Stimulated activated CD8-positive, alpha-beta memory T cell treated with anti-CD3 and anti-CD28 coated beads, Interleukin-7, amount 100 ng/mL, for 1 hour (primary cell): ENCODE measurements at places on chromosomes 7 and 10.

DNA sequence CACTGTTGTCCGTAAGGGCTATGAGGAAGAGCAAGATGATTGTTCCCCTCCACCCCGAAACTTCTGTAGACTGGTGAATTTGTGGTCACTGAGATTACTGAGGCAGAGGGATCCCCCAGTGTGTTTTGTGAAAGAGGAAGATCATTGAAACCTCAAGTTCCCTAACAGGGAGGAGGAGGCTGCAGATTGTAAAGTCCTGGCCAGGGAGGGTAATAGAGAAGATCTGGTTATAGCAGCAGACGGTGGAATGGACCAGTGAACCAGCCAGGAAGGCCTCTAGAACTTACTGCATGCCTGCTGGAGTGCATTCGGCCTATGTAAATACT is 31.1 kb downstream of the LMTK2 start:
- no peak for DNase-seq

DNA sequence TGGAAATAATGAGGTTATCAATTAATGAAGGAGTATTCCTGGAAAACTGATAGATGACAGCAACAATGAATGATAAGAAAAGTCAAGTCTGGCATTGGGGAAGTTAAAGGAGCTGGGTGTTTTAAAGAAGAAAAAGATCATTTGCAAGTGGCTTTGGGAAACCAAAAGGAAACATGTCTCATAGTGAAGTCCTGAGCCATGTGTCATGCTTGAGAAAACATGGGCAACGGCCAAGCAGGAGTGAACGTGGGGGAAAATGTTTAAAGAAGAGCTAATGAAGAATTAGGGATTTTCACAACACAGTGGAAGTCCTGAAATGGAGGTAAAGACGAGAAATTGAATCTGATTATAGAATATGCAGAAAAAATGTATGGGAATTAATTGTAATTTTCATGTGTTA is 1383.2 kb upstream of the CELF2 start:
- DNase-seq = no peak

DNA sequence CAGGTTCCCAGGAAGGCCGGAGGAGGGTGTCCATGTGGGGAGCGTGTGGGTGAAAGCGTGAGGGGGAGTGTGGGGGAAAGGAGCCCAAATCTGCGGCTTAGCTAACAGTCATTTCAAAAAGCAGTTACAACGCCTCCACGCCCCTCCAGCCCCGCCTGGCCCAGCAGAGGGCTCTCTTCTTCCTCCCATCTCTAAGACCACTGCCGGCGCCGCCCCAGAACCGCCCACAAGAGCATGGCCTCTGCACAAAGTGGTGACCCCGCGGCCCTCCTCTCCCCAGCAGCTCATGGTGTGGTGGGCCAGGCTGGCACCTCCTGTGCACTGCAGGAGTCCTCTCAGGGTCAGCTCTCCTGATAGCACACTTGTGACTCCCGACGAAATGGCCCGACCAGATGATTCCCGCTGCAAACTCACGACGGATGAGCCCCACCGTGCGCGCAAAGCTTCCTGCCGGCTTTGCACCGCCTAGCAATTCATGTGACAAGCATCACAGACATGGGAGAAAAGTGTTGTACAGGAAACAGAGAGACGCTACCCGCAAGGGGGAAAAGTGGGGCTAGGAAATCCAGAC is 12.4 kb upstream of the HUS1 start:
- DNase-seq = peak; percentile 76

DNA sequence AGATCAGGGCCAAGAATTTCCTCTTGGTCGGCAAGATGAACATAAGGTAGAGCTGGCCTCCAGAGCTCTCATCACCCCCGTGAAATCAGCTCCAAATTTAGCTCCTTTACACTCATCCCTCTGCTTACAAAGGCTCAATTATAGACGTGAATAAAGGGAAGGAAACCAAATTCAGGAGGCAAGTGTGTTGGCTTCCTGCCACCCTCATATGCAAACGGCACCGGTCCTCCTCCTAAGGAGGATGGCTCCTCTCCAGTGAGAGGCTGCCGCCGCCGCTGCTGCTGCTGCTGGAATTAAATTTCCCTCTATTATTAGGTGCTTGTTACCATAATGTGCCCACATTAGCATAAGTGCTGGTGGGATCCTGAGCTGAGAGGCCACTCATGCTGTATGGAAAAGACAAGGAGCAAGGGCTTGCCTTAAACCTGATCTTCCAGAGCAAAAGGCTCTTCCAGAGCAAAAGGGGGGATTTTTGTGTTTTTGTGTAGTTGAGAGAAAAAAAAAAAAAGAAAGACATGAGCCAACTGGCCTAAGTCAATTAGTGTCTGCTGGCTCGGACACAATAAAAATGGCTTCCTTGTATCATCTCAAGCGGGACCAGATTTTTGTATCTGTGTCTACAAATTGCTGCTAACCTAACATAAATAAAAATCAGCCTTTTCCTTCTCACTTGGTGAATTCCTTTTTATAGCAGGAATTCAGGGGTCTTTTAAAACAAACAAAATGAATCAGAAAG is 68.4 kb downstream of the CDHR3 start:
- DNase-seq = no peak

DNA sequence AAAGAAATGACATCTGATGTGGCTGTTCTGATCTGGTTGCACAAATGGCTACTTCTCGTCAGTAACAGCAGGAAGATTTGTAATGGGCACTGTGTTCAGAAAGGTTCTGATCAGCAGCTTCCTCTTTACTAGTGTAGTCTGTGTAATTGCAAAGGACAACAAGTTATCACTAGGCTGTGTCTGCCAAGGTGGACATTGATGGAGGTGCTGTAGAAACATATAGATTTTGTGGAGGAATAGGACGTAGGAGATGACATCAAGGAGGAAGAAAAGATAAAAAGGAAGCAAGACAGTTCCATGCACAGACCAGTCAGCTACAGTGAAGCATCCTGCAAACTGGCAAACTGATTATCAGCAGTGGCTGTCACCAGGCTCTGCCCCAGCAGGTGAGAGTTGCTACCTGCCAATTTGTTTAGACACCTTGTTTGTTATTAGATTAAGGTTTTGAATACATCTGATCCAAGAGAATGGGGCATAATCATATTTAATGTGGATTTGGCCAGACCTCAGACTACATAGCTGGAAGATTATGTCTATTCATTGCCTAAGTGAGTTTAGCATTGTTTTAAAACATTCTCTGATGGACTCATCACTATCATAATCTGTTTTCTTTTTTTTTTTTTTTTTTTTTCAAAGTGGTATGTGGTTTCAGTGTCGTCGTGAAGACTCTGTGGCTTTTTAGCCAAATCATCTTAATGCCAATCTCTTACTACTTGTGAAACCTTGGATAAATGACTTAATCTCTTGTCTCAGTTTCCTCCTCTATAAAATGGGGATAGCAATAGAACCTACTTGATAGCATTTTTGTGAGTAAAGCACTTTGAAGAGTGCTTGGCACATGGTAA is 417.9 kb upstream of the LRGUK start:
- no peak for DNase-seq

DNA sequence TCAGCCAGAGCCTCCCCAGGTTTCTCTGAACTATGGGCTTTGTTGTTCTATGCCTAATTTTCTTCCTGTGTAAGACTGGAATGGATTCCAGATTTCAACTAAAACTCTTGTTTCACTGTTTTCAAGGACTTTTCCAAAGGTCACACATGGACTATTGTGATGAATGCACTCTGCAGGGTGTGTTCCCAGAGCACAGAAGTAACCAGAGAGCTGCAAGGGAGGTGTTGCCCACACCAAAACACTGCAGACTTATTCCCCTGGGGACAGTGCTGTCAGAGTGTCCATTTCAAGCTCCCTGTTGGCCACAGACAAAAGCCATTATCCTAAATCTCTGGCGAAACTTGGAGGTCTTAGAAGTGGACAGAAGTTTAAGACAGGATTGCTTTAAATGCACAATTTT is 231.6 kb downstream of the TRIL start:
- DNase-seq = no peak

DNA sequence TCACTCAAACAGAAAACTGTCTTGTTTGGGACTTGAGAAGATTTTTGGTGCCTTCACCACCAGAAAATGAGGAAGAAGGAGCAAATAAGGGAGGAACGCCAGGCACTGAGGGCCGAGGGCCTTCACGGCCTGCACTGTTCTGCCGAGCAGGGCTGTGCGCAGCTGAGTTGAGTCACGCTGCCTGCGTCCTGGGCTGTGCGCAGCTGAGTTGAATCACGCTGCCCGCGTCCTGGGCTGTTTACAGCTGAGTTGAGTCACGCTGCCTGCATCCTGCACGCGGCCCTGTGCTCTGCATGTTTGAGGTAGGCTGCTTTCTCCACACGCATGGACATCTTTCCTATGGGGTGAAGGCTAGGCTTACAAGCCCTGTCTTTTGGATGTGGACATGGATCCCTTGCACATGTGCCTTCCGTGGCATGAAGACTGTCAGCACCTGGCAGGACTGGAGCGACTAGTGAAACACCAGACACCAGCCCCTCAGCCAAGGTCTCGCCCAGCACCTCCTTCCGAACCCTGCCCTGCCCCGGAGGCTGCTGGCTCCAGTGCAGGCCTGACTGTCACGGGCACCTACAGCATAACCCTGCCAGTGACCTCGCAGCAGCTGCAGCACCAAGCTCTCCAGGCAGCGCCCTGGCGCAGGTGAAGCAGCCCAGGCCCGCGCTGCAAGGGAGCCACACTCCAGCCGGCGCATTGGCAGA is 96.7 kb downstream of the HTR5A start:
- no peak for DNase-seq

DNA sequence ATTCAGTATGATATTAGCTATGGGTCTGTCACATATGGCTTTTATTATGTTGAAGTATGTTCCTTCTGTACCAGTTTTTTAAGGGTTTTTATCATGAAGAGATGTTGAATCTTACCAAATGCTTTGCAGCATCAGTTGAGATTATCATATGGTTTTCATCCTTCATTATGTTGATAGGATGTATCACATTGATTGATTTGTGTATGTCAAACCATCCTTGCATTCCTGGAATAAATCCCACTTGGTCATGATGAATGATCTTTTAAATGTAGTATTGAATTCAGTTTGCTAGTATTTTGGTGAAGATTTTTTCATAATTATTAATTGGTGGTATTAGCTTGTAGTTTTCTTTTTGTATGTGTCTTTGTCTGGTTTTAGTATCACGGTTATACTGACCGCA is 185.9 kb downstream of the MBL2 start:
- DNase-seq = no peak

GRCh38 chr10:30229536-30229935 is 119.5 kb downstream of the MTPAP start:
- DNase-seq = no peak

- DNase-seq = no peak
Measured at GRCh38 chr10:47451998-47452494, 31.9 kb downstream of the ANXA8 start.

DNA sequence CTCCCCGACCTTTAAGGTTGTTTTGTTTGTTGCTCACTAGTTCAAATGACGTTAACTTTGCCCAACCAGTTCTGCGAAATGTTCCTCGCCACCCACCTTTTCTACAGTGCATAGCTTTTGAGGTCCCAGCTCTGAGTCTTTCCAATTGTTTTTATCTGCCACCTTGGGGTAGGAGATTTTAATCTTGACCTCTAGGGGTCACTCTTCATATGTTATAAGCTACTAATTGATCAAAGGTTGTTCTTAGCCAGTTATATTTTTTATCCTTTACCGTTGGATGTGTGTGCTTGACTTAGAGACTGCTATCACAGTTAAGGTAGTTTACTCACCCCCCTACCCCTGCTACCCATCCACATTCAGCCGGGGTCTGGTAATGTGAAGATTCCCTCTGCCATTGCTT is 372.4 kb downstream of the SUGCT start:
- DNase-seq = no peak

GRCh38 chr10:5630112-5630436 is 36.3 kb downstream of the ASB13 start:
- no peak for DNase-seq

GRCh38 chr10:82310839-82311238 is 435.8 kb downstream of the NRG3 start:
- no peak for DNase-seq

- DNase-seq = no peak
Measured at GRCh38 chr10:95513008-95513589, 48.1 kb downstream of the SORBS1 start.

DNA sequence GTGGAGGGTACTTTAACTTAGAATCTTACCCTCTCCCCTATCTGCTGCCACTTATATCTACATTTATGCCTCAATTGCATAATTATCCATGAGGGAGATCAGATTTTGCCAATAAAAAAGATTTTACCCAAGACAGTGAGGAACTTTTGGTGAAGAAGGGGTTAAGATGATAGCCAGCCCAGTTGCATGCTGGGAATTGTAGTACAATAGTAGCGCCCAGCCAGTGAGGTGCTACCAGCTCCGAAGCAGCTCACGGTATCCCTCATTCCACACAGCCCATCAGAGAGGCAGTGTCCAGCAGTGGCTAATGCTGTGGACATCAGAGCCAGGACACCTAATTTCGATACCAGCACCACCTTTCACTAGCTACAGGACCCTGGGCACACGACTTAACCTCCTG is 5.9 kb upstream of the LGI1 start:
- no peak for DNase-seq

GRCh38 chr7:137880432-137880831 is 33.7 kb upstream of the DGKI start:
- no peak for DNase-seq

DNA sequence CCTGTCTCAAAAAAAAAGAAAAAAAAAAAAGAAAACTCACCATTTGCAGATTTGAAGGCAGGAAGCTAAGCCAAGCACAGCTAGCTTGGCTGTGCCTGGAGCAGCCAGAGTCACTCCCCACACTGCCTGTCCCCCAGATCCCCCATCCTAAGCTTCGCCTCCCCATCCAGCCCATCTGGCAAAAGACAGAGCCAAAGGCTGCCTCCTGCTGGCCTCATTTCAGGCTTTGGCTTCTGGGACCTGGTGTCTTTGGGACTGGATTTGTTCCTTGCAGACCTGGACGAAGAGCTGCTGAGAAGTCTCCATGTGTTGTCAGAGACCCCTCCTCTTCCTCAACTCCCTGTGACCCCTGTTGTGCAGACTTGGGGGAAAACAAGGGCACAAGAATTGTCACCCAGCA is 8.1 kb downstream of the ASL start:
- DNase-seq = no peak

DNA sequence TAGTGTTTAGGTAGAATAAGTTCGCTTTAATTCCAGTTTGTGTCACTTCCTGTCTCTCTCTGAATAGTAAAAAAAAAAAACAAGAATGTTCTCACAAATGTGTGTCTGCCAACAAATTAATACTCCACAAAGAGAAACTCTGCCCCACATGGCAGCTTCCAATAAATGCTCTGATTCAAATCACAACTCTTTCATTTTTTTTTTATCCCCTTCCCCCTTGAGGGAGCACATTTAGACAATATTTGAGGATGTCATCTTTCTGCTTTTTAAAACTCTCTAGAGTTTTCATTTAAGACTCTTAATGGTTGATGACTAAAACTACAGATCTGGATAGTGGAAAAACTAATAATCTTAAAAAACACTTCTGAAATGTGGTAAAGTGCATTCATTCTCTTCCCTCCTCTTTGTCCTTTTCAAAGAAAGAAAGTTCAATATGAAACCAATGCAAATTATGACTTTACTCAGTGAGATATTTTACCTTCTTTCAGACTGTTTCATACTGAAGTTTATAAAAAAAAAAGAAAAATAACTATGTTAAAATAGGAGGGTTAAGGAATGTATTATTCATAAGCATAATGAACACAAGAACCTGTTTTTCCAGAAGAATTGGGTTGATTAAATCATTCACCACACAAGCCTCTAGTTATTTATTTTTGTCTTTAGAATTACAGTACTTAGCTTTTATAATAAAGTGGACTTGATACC is 42.3 kb downstream of the ARID5B start:
- no peak for DNase-seq

GRCh38 chr10:44316187-44316921 is 68.5 kb downstream of the CXCL12 start:
- no peak for DNase-seq

GRCh38 chr7:1593904-1594421 is 24.1 kb upstream of the PSMG3 start:
- DNase-seq = no peak
